Activated naive CD4-positive, alpha-beta T cell treated with anti-CD3 and anti-CD28 coated beads, Interleukin-2, amount 50 U/mL, for 16 hours (primary cell): ENCODE measurements at places on chromosomes 2 and 18.

- no peak for DNase-seq
Observed at GRCh38 chr2:119771331-119771730, 11.6 kb downstream of the PTPN4 start.

DNA sequence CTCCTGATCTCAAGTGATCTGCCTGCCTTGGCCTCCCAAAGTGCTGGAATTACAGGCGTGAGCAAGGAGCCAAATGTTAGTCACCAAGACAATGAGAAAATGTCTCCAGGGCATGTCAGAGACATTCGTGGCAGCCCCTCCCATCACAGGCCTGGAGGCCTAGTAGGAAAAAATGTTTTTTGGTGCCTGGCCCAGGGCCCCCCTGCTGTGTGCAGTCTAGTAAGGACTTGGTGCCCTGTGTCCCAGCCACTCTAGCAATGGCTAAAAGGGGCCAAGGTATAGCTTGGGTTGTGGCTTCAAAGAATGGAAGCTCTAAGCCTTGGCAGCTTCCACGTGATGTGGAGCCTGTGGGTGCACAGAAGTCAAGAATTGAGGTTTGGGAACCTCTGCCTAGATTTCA lies 12.5 kb upstream of the TXNL4A start:
- no peak for DNase-seq

GRCh38 chr2:26615860-26616705 lies 25.1 kb downstream of the CIB4 start:
- no peak for DNase-seq

DNA sequence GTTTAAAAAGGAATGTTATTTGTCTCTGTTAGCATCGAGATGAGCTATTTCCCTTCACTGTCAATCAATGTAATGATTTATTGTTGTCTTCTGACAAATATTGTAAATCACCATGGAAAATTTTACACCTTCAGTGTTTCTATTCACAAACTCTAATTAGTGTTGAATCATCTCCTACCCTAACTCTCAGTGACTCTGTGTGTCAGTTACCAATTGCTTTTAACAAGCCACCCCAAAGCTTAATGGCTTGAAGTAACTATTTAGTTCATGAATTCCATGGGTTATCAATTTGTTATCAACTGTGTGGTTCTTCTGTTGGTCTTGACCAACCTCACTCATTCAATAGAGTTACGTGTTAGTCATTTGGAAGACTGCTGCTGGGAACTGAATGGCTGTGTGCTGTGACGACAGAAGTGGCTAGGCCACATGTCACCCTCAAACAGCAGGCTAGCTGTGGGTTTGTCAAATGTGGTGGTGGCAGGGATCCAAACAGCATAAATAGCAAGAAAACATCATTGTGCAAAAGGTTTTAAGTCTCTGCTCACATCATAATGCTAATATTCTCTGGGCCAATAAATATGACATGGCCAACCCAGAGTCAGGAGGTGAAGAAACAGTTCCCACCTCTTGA lies 910.8 kb upstream of the CDH2 start:
- DNase-seq = no peak

GRCh38 chr18:63099091-63099840 lies 220.3 kb downstream of the BCL2 start:
- no peak for DNase-seq

DNA sequence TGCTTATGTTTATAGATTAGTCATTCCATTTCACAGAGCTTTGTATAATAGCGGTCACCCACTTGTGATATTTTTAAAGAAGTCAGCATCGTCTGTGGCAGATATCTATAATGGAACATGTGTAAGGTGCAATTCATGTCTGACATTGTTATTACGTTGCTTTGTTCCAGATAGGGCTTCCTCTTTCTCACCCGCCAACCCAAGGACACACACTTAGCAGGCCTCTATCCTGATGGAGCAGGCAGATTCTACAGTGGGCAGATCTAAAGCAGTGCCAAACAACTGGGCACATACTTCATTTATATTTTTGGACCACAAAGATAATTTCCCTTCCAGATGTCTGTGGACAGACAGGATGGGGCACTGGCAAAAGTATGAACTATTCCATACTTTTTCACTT lies 573.1 kb downstream of the TDRD15 start:
- no peak for DNase-seq

- DNase-seq = no peak
Observed at GRCh38 chr2:99397266-99397920, 60.2 kb downstream of the EIF5B start.

DNA sequence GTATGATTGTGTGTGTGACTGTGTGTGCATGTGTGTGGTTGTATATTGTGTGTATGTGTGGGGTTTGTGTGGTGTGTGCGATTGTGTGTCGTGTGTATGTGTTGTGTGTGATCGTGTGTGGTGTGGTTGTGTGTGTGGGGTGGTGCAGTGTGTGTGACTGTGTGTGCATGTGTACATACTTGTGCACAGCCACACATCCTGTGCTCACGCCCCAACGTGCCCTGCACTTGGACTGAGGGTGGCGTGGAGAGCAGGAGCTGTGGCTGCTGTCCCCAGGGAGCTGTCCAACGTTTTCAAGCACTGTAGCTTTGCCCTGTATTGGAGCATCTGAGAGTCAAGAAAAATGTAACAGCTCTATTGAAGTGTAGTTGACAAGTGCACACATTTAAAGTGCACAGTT lies 243.2 kb upstream of the HDAC4 start:
- DNase-seq = no peak

DNA sequence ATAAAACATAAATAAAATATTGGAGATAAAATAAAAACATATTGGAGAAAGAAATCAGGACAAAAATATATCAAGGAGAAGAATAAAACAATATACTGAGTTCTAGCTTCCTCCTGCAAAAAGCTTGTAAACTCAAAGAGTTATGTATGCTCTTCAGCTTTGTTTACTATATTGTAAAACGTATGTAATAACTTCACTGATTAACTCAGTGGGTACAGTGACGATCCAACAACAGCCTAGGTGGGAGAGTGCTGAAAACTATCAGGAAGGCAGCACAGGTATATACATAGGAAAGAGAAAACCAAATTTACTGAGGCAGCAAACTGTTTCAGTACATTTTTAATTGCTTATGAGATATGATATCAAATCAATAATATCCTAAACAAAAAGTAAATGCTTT lies 8.3 kb downstream of the DSC2 start:
- DNase-seq = no peak

DNA sequence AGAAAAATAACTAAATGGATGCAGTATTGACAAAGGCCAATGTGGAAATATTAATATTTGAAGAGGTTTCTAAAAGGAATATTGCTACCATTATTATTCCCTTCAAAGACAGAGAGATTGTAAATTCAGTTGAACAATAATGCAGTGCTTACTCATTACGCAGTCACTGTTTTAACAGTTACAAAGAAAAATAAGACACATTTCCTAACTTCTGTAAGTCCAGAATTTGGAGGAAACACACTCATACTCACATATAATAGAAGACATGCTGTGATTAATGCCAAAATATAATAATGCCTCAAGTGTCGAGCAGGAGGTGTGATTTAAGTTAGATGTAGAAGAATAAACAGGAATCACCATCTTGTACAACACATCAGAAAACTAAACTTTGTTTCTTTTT lies 389.2 kb downstream of the FBXO15 start:
- DNase-seq = no peak

- DNase-seq = no peak
Observed at GRCh38 chr18:38369772-38370690, 804.4 kb upstream of the CELF4 start.

GRCh38 chr18:37422116-37422515 lies 143.5 kb downstream of the CELF4 start:
- no peak for DNase-seq

- DNase-seq = no peak
Observed at GRCh38 chr2:112340475-112341267, 65.3 kb downstream of the ZC3H6 start.

GRCh38 chr2:75053484-75054112 lies 95.2 kb downstream of the POLE4 start:
- DNase-seq = no peak

GRCh38 chr2:139031722-139032121 lies 251.5 kb upstream of the NXPH2 start:
- DNase-seq = no peak

DNA sequence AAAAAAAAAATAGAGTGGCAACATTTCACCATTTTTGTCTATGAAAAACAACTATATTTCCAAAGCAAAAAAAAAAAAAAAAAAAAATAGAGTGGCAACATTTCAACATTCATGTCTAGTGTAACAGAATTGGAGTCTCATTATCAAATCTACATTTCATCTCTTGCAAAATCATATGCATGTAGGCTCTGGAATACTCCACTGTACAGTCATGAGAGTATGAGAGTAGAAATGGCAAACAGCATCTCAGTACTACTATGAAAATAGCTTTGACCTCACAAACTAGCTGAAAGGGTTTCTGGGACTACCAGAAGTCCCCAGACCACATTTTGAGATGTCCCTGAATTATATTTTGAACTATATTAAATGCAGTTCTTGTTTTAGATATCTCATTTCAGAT lies 82.8 kb downstream of the SMAD2 start:
- no peak for DNase-seq

DNA sequence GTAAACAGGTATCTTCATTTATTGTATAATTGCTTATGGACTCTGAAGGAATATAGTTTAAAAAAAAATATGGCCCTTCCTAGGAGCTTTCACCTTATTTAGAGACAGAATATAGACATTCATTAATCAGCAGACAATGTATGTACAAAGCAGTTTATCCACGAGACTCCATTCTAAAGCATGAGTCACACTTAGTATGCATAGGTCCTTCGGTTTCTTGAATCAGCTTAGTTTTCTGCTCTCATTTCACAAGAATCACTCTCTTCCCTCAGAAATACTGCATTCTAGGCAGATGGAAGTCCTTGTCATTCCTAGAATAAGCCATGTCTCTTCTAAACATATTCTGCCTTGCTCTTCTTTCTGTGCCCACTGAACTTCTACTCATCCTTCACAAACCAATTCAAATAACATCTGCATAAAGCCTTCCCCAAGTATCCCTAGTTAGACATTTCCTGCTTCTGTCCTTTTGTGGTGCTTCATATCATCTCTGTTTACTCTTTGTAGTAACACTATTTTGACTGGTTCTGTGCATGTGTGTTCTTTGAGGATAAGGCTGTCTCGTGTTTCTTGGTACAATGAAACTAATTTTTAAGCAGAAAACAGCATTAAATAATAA lies 84.5 kb downstream of the PTRHD1 start:
- DNase-seq = no peak

DNA sequence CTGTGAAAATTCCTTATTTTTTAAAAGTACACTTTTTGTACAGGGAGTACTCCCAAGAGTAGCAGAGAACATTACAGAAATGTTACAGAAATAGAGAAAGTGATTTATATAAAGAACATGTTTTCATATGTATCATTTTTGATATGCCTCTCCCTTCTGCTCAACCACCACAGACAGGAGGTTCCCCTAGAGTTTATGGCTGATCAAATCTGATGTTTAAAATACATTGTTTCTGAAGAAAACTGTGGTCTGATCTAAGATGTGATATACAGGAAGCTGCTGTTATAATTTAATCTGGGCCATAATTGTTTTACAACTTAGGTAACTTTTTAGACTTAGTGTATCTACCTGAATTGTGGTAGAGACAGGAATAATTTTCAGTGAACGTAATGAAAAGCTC lies 37.0 kb downstream of the STAT4 start:
- DNase-seq = no peak

GRCh38 chr2:113679457-113679856 lies 52.4 kb downstream of the RABL2A start:
- no peak for DNase-seq

GRCh38 chr2:10818984-10819383 lies 6.4 kb upstream of the PDIA6 start:
- no peak for DNase-seq

DNA sequence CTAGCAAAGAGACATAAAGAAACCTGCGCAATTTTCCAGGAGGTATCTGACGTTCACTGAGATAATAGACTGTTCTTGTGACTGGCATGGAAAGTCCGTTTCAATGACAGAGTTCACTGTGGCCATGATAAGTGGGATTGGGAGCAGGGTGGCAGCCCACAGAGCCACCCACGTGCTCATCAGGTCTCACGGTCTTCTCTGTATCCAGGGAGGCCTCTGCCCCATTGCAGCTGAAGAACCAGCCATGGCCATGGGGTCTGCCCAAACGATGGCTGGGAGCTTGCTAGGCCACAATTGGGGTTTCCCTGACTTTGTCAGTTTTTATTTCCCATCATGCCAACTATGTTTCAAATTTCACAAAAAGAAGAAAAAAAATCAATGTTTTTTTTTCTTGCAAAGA lies 57.2 kb downstream of the PDCL3 start:
- DNase-seq = no peak

DNA sequence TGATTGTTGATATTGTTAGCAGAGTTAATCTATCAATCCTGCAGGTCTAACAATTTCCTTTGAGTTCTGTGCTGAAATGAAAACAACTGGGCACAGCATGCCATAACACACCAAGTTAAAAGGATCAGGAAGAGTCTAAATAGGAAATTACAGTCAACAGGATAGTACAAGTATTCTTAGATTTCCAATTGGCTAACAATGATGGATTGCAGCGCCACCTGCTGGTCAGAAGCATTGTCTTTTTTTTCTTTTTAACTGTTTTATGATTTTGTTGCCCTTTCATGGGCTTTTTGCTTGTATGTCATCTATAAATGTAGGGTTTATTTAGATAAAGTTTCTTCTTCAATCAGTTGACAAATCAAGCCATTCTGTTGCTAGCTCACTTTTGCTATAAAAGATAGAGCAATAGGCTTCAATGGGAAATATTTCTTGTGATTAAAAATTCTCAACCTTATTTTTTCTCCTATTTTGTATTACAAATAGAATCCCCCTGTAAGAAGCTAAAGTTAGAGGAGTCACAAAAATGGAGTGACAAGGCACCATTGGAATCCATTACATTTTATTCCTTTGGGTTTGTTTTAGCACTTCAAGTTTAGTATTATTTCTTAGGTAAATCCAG lies 40.8 kb upstream of the RPRM start:
- DNase-seq = peak; percentile 42

GRCh38 chr18:12409469-12409868 lies 1.7 kb downstream of the PRELID3A start:
- DNase-seq = no peak

DNA sequence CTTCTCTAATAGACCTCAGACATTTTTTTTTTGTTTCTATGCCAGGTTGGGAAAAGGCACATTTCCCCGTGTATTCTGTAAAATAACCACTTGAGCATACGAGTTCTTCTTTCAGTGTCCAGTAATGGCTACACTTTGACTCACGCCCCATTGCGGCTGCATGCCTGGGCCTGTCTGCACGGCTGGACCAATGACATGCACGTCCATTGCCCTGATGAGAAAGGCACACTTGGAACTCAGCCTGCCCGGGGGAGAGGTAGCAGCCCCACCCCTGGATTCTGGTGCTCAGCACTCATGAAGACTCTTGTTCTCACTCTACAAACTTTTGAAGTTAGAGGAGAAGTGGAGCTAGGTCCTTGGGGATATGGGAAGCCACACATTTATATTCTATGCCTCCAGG lies 5.8 kb downstream of the PCARE start:
- no peak for DNase-seq

- DNase-seq = no peak
Observed at GRCh38 chr2:85669549-85669948, 1.6 kb upstream of the SFTPB start.
